ENCODE measurements at places on chromosomes 1 and 21. TPM values are rescaled to one million over a fixed set of nuclear protein-coding genes. Genes with fewer than 3 reads are reported as not detected.

Gene MARK1
- 0.42 TPM for total RNA-seq

Gene CGN
- 20.7 TPM for total RNA-seq

Gene RAB3B
- 0.05 TPM for total RNA-seq

Gene ETNK2
- 187 TPM for total RNA-seq

Gene TOMM40L
- total RNA-seq = 5.4 TPM

Gene PTPRU
- total RNA-seq = 4.8 TPM

Gene CTXND2
- not detected for total RNA-seq

Gene LRRC38
- not detected for total RNA-seq

Gene NHLH1
- not detected for total RNA-seq

Gene CLCA4
- not detected for total RNA-seq

Gene TIMM17A
- 31.1 TPM for total RNA-seq

Gene FNDC10
- total RNA-seq = 0.66 TPM

Gene AIM2
- total RNA-seq = 0.80 TPM

Gene GBP7
- total RNA-seq = 26.5 TPM

Gene PM20D1
- 0.15 TPM for total RNA-seq

Gene RIPPLY3
- total RNA-seq = 0.17 TPM

Gene CACNA1S
- not detected for total RNA-seq

Gene RGS7
- not detected for total RNA-seq

Gene SIK1
- 40.2 TPM for total RNA-seq

Gene TACSTD2
- total RNA-seq = 1.3 TPM
